ENCODE measurements at places on chromosomes 7 and 10.

GRCh38 chr7:85750454-85750949, 563.6 kb upstream of the SEMA3D start:
- DNase-seq, result peak; percentile 35

- no peak for DNase-seq
Measured at GRCh38 chr7:132244903-132245480, 331.3 kb downstream of the PLXNA4 start.

- no peak for DNase-seq
Measured at GRCh38 chr10:43255634-43256431, 11.0 kb downstream of the RASGEF1A start.

DNA sequence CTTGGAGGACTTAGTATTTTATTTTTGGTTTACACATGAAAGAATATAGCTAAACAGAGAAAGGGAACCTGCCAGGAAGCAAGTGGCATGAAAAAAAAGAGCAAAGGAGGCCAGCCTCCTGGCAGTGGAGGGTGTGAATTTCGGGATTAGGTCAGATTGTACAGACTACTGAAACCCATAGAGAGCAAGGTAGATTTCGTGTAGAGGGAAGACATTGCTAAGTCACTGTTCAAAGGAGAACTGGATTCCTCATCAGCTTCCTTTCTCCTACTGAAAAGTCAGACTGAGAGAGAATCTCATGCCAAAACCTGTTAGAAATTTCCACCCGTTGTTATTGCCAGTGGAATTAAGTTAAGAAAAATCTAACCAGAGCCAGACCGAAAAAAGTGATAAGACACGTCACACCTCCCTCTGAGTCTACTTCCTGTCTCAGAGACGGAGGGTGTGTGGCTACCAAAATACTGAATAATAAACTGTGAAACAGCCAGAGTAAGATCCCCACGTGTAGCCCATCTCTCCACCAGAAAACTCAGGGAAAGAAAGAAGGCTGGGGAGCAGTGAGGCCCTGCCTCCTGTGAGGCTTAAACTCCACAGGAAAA, 118.8 kb downstream of the SKIDA1 start:
- peak; percentile 70 for DNase-seq

GRCh38 chr7:17027143-17027788, 145.5 kb upstream of the AGR3 start:
- no peak for DNase-seq

DNA sequence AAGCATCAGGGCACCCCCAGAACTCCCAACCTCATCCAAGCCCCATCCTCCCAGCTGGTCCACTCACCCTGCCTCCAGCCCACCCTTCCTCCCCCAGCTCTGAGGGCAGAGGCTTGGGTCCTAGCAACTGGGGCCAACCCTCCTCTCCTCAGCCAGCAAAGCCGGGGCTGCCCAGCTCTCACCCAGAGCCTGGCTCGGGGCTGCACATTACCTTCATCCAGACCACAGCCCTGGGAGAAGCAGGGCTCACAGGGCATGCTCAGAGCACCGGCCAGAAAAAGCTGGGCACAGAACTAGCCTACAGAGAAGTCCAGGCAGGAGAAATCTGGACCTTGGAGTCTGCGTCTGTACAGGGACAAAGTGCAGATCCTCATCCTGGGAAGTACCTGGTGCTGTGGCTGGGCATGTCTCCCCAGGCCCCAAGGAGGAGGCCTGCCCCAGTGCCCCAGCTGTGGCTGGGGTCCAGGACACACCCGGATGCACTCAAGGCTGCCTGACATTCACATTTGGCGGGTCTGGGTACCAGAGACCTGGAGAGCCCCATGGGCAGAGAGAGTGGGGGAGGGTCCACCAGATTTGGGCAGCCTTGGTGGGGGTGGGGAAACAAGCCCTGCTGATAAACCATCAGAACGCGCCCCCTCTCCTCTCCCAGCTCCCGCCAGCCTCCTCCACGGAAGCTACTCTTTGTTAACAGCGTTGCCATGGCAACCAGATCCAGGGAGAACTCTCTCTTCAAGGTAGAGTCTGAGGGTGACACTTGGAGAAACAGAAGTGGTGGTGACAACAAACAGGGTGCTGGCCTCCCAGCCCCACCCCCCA, 5.1 kb downstream of the RASGEF1A start:
- DNase-seq, result no peak

DNA sequence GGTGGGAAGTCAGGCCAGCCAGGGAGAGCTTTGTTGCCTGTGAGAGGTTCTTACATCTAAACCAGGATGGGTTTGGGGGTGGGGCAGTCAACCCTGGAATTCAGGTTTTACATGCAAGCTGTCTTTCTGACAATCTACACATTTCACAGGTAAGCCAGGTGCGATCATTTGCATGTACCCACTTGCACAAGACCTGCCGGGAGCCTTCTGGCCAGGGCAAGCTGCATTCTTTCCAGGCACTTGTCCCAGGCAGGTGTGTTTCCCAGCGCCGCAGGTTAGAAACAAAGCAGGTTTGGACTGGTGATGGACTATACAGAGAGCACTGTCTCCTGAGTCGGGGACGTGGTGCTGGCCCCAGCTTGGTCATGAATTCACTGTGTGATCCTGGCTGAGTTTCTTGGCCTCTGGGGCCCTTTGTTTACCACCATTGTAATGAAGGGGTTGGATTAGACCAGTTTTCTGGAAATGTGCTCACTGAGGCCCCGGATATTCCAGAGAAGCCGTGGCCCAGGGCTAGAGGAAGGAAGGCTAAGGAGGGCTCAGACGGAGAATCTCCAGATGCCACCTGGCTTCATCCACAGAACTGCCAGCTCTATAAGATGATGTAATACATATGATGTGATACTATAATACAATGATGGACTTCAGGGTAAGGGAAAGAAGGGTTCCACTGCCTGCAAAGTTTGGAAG, 205.2 kb upstream of the SVIL start:
- no peak for DNase-seq

DNA sequence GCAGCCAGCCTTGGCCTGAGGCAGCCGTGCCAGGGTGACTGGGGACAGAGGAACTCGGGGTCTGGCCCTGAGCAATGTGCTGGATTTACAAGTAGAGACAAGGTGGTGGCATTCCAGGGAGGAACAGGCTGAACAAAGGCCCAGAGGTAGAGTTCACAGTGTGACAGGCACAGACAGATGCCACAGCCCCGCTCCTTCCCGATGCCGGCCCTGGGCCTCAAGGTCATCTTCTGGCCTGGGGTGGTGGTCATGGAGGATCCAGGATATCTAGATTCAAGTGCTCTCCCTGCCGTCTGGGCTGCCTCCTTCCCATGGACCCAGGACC, 68.9 kb upstream of the COL13A1 start:
- DNase-seq, result no peak

GRCh38 chr10:103569896-103570295, 76.4 kb downstream of the NEURL1 start:
- no peak for DNase-seq

DNA sequence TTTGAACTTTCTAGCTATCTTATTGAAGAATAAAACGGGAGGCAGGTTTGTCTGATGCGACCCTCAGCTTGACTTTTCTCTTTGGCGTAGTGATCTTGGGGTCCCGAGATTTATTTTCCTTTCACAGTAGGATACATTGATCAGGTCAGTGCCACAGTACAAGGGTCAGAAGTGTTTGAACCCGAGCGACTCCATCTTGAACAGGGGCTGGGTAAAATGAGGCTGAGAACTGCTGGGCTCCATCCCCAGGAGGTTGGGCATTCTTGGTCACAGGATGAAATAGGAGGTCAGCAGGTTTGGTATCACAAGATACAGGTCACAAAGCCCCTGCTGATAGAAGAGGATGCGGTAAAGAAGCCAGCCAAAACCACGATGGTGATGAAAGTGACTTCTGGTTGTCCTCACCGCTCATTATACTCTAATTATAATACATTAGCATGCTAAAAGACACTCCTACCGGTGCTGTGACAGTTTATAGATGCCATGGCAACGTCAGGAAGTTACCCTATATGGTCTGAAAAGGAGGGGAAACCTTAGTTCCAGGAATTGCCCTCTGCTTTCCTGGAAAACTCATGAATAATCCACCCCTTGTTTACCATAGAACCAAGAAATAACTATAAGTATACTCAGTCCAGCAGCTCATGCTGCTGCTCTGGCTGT, 3.0 kb upstream of the TECPR1 start:
- no peak for DNase-seq

- no peak for DNase-seq
Measured at GRCh38 chr7:85324145-85324799, 137.4 kb upstream of the SEMA3D start.

DNA sequence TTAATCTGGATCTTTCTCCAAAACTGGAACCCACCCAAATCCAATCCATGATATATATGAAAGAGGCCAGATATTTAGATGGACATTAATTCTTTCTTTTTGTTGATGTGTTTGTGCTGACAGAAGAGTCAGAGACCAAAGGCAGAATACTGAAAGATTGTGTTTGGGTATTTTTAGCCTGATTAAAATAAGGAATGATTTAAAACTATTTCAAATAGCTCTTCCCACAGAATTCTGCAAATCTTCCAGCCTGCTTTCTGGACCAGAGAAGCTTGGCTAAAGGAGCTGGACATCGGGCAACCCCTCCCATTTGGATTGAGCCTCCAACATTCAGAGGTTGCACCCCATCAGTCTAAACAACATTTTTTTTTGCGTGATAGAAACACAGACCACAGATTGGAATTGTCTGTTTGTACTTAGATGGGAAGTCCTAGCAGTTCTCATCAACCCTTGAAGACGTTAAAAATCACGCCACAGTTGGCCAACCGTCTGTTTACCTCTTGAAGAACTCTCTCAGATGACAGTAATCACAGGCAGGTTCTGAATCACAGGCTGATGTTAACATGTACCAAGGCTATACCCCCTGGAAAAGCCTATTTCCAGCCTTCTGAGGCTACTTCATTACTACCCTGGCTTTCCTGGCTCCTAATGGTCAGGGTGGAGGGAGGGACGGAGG, 155.2 kb upstream of the NRP1 start:
- no peak for DNase-seq

- no peak for DNase-seq
Measured at GRCh38 chr7:70573696-70574095, 558.2 kb upstream of the GALNT17 start.

DNA sequence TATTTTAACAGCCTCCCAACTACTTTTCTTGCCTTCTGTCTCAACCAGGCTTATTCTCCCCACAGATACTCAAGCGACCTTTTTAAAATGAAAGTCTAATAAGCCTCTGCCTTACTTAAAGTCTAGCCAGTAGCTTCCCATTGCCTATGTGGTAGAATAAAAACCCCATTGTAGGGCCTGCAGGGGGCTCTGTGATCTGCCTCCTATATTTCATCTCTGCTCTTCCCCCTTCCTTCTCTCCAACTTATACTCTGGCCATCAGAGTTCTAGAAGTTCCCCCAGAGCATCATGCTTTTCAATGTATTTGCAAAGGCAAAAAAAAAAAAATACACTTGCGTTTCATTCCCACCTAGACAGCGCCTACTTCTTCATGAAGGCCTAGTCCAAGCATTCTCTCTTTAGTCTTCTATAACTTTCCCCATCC, 167.7 kb upstream of the ADO start:
- no peak for DNase-seq

GRCh38 chr10:34507217-34507616, 307.9 kb downstream of the PARD3 start:
- DNase-seq, result no peak

GRCh38 chr7:2529161-2530070, 9.8 kb downstream of the LFNG start:
- DNase-seq, result no peak

GRCh38 chr10:111531690-111532089, 454.9 kb downstream of the ADRA2A start:
- DNase-seq, result no peak

GRCh38 chr10:98186681-98187080, 52.2 kb downstream of the R3HCC1L start:
- DNase-seq, result no peak

- peak; percentile 87 for DNase-seq
Measured at GRCh38 chr7:3439333-3440030, 138.4 kb downstream of the SDK1 start.

DNA sequence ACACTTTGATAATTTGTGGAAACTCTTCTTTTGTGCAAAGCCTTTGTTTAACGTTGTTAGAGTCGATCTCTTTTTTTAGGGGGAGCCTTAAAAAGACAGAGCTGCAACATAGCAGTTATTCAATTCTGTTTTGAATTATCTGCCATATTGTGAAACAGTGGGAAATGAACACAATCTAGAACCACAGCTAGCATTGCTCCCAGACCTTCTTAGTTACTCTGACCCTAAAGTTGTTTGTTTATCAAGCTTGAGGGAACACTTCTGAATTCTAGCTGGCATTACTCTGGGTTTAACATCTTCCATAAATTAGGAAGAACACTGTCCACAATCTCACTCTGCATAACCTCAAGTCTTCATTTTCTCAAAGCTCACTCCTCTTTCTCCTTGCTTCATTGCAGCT, 217.7 kb downstream of the PRKG1 start:
- no peak for DNase-seq

- no peak for DNase-seq
Measured at GRCh38 chr7:24200407-24200966, 83.5 kb upstream of the NPY start.

DNA sequence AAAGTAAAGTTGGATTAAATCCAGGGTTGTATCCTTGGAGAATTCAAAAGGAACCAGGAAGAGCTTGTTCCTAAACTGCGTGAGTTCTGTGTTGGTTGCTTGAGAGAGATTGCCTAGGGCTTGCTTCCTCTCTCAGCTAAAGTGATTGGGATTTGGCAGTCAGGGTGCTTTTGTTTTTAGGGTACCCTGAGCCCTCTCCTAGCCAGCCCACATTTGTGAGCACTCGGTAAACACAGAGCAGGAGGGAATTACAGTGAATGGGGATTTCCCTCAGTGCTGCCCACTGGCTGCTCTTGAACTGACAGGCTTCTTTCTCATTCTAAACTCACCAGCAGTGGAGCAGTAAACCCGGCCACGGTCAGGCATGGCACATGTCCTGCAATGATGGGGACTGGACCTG, 146.9 kb downstream of the TPST1 start:
- peak; percentile 43 for DNase-seq

- DNase-seq, result no peak
Measured at GRCh38 chr10:130500261-130501000, 364.2 kb downstream of the GLRX3 start.

GRCh38 chr7:13724191-13724976, 265.1 kb downstream of the ETV1 start:
- DNase-seq, result no peak

GRCh38 chr7:115252461-115252860, 330.6 kb downstream of the MDFIC start:
- DNase-seq, result no peak
